ENCODE measurements at places on chromosomes 11 and 22. TPM values are rescaled to one million over a fixed set of nuclear protein-coding genes. Genes with fewer than 3 reads are reported as not detected.

XPNPEP3 gene
- total RNA-seq: 32.2 TPM

NEU3 gene
- total RNA-seq: 27.7 TPM

RBMXL2 gene
- total RNA-seq: not detected

OR2AG2 gene
- total RNA-seq: not detected

B4GALNT4 gene
- 2.1 TPM for total RNA-seq

PDHX gene
- 52.4 TPM for total RNA-seq

NCF4 gene
- total RNA-seq: 2.0 TPM

CHADL gene
- 10.2 TPM for total RNA-seq

IGLL1 gene
- total RNA-seq: not detected

RHOD gene
- total RNA-seq: 1.3 TPM

DNA sequence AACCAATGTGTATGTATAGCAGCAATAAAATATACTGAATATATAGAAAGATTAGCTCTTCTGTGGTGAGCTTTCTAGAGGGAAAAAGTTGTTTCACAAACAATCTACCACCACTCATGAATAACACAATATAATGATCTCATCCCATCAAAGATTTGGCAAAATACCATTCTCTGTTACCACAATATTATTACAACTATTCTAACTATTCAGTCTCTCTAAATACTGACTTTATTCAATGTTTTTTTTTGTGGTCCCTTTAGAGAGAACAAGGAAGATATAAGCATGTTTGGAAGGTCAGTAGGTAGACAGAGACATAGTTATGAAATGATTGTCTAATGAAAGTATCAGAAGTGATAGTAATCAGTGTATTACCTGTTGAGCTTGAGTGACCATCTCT lies 7.8 kb downstream of the CCDC90B start:
- DNase-seq: no peak

DNA sequence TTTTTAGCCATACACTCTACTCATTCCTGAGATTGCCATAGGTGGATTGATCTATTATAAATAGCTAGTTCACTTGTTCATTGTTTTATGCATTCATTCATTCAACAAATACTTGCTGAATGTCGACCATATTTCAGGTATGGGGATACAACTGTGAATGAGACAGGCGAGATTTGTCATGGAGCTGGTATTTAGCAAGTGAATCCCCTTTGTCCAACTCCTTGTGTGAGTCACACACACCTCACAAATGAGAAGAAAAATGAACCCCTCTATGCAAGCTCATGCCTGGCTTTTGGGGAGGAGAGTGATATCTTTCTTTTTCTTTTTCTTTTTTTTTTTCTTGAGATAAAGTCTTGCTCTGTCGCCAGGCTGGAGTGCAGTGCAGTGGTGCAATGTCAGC lies 1.8 kb upstream of the AMPD3 start:
- DNase-seq: no peak

DNA sequence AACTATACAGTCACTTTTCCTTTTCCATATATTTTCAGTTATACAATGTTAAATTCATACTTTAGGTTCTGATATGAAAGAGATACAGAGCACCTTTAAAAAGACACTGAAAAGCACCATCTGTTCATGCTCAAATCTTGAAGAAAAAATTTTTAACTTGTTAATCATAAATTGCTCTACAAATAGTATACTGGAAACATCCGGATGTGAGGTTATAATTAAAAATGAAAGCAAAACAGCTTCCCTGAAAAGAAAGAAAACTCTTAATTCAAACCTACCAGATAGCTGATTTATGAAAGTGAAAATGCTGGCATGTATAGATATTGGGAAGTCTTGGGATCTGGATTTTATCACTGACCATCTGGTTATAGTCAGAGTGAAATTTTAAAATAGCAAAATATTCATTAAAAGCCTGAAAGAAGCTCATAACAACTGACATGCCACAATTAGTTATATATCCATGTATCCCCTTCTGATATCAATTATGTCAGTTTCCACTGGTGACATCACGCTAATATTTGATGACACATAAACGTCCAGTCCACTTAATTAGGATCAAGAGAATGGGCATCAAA lies 740.0 kb downstream of the DLG2 start:
- DNase-seq: no peak

- DNase-seq: no peak
Measured at GRCh38 chr11:849104-849824, 6.6 kb downstream of the TSPAN4 start.

GRCh38 chr11:128400382-128401203 lies 186.8 kb downstream of the ETS1 start:
- DNase-seq: no peak

DNA sequence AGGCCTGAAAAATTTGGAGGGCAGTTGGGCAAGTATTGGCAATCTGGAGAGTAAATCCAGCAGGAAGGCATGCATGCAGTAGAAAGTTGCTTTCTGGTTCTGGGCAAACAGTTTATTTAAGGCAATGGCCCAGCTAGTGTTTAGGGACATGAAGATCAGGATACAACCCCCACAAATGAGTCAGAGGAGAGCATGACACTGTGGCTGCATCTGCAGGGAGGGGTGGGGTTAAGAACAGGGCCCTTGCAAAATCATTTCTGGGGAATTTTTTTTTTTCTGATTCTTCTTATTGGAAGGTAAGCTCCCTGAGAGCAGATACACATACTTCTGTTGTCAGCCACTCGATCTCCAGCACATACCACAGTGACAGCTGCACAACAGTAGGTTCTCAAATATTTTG lies 61.1 kb downstream of the FDX1 start:
- DNase-seq: peak; percentile 37

- no peak for DNase-seq
Measured at GRCh38 chr11:17000987-17001386, 13.2 kb downstream of the PLEKHA7 start.

DNA sequence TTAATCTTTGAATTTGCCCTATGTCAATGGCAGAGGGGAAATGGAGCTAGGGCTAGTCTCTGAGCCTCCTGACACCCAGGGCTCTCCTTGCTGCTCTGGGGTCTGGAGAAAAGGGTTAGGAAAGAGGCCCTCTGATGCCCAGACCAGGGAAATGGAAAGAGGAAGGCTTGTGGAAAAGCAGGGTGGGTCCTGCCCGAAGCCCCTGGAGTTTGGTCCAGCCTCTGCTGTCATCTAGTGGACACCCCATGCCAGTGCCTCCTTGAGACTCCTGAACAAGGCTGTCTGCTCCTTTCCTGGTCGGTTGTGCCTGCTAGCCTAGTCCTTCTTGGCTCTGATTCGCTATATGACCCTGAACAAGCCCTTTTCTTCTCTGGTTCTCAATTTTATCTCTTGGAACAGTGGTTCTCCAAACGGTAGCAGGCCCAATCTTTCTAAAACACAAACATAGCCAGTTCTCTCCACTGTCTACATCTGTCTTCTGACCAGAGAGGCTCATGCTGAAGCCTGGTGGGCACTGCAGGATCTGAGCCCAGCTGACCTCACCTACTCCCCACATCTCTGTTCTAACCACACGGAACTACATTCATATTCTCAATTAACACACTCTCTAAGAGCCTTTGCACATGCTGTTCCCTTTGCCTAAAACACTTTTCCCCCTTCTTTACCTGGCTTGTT lies 8.8 kb upstream of the PLA2G3 start:
- peak; percentile 76 for DNase-seq

DNA sequence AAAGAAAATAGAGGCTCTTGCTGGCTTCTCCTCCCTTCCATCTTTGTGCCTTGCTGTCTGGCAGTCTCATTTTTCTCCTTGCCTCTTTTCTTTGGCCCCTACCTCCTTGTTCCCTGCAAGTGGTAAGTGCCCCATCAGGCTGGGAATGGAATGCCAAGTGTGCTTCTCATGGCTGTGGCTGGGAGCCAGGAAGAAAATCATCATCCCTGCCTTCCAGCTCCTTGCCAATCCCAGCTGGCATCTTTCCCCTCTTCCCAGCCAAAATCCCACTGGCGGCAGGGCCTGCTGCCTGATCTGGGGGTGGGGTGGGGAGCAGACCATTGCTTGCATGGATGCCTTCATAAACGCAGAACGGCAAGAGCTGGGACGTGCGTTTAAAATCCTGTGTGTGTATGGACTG lies 27.0 kb upstream of the SLC25A18 start:
- DNase-seq: no peak

- peak; percentile 8 for DNase-seq
Measured at GRCh38 chr11:285021-285893, 3.7 kb upstream of the PGGHG start.

DNA sequence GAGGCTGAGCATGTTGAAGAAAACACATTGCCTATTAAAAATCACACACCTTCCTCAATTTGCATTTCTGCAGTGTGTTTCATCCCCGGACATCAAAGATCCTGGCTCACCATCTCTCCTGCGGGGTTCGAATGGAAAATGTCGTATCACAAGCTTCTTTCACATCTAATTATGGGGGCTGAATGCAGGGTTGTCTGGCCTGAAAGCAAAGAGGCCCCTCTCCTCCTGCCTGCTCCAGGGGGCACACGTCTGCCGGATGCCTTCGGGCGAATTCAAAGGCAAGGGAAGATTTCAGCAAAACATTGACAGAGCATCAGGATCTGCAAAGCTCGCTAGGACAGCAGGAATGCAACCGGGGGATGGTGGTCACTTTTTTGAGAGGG lies 1447.7 kb downstream of the TBC1D22A start:
- no peak for DNase-seq

GRCh38 chr11:60235321-60235720 lies 7.6 kb downstream of the MS4A4E start:
- DNase-seq: no peak

- DNase-seq: peak; percentile 33
Measured at GRCh38 chr22:25403811-25404471, 160.5 kb upstream of the GRK3 start.
